T1000 (cell line): ENCODE measurements at places on chromosomes 13 and 19.

GRCh38 chr19:54335979-54336892 lies 2.7 kb downstream of the LILRA4 start:
- DNase-seq = no peak

DNA sequence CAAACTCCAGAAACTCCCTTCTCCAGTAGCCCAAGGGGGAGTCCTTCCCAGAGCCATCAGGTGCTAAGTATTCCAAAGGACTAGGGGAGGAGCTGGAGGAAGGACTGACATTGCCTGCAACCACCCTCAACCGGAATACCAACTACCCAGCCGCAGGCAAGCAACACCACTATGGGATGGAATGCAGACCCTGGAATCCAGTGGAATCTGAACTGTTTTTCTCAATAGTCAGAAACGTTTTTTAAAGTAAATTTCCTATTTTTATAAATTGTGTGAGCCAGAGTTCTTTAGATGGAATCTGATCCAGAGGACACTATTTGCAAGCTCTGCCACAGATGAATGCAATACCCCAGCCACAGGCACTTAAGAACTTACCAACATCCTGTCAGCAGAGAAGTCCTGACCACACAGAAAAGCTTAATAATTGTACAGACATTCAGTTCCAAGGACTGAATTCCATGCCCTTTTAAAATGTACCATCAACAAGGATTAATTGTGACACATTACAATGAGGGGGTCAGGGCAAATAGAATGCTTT lies 92.1 kb downstream of the USP12 start:
- no peak for DNase-seq

GRCh38 chr13:79090552-79091124 lies 315.4 kb downstream of the RBM26 start:
- no peak for DNase-seq

GRCh38 chr19:9128171-9128570 lies 1.4 kb upstream of the OR7G3 start:
- DNase-seq = peak; percentile 42

DNA sequence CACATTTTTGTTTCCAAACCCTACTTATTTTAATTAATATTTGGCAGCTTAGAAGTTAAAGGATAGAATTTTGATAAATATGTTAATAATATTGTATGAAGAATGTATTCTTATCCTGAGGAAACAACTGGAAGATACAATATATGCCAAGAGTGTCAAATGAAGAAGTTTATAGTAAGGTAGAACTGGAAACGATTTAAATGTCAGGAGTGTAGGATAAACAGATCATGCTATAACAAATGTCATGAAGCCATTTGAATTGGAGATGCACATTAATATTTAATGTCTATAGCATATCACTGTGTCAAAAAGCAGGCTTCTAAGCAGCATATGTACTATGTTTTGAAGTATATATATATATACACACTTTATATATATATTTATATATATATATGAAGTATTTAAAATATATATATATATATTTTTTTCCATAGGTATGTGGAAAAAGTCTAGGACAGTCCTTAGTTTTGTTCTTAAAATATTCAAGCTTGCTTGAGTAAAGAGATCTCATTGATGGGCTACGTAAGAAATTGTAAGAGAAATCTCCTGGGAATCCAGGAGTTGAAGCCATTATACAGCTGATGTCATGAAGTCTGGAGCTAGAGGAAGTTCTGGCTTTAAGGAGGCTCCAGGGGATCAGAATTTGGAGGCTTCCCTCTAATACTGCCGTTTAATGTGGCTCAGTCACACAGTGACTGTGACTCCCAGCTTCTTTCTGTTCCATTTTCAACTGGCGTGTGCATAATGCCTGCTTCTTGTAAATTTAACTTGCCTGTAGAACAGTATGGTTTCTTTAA lies 79.9 kb upstream of the MYCBP2 start:
- DNase-seq = no peak

GRCh38 chr13:112657850-112658445 lies 31.9 kb upstream of the ATP11A start:
- DNase-seq = no peak

- peak; percentile 72 for DNase-seq
Measured at GRCh38 chr19:5926641-5927440, 12.8 kb downstream of the CAPS start.

DNA sequence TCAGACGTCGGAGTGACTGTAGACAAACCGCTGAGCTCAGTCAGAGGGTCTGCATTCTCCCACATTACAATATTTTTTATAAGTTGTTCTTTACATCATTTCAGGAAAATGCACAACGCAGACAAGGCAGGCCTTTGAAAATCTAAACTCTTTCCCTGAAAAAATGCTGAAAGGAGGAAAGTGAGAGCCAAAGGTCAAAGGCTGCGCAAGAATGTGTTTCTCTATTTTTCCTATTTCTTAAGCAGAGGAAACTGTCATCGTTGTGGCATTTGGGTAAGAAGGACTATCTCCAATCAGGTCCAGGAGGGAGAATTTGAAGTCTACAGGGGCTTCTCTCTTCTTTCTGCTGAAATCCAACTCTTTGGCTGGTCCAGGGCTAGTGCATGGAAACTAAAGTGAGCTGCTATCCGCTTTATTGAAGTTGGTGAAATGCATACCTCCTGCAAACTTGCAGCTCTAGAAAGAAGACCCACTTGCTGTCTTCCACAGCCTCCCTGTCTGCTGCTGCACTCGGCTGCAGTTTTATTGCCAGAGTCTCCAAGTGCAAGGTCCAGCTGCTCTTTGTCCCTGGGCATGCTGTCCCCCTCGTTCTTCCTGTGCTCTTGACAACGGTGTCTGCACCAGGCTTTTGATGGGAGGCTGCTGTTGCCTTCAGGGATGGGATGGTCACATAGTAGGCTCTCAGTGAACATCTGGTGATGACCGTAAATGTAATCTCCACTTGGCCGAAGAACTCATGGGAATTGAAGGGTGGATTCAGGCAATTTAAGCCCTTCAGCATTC lies 31.2 kb downstream of the ZNF536 start:
- no peak for DNase-seq

- DNase-seq = no peak
Measured at GRCh38 chr19:8331263-8331845, 10.1 kb downstream of the RPS28 start.

DNA sequence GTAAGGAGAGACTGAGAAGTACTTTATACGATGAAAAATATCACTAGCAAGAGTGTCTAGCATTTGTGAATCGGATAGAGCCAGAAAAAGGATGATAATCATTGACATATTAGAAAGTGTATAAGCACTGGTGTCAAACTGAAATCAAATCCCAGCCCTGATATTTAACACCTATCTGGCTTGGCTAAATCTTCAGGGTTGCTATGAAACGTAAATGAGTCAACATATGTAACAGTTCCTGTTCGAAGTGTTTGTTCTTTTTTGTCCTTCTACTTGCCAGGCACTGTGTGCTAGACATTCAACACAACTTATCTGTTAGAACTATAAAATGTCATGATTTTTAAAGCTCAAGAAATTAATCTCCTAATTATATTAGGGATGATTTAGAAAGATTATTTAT lies 40.8 kb downstream of the SERPINE3 start:
- DNase-seq = no peak

DNA sequence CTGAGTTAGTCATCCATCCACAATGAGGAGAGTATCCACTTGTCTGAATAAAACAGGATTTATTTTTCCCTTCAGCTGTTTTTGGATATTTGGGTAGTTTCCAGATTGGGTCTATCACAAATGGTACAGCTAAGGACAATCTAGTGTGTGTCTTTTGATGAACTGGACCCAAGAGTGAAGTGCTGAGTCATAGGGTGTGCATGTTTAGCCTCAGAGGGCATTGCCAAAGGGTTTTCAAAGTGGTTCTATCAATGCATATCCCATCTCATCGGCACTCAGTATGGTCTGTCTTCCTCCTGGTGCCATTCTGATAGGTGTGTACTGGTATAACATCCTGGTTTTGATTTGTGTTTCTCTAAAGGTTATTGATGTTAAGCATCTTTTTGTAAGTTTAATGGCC lies 62.3 kb downstream of the GSX1 start:
- no peak for DNase-seq

DNA sequence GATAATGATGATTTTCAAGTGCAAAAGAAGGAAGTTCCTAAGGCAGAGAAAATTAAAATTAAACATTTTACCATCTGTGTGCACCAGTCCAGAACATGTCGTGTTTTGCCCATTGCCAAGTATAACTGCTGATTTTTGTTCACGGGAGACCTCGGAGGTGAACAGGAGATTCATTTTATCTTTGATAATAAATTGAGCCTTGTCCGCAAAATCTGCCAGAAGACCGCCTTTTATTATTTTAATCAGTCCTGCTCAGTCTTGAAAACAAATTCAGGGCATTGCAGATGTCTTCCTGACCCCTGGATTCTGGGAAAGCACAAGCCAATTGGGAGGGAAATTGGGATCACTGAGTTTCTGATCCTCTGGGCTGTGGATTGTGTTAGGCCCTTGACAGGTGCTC lies 165.9 kb downstream of the STK24 start:
- DNase-seq = no peak

DNA sequence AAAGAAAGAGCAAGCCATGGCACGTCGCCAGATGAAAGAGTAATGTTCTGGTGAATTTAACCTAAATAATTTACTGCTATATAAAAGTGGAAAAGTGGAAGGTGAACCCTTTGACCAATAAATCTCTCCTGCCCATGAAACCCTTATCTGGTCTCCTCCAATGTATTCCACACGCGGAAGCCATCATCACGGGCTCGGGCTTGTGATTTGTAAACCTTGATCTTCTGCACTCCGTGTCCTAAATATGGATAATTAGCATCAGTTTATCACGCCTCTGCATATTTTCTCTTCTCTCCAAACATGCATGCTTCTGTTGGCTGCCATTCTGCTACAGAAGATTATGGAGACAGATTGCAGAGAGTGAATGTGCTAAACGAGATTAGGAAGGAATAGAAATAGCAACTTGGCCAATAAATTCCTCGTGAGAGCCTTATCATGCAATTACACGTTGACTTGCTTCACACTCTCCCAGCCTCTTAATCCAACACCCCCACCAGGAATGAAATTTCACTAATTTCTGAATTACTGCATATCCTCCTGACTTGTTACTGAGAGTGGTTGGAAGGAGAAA lies 34.5 kb downstream of the SOX1 start:
- no peak for DNase-seq

DNA sequence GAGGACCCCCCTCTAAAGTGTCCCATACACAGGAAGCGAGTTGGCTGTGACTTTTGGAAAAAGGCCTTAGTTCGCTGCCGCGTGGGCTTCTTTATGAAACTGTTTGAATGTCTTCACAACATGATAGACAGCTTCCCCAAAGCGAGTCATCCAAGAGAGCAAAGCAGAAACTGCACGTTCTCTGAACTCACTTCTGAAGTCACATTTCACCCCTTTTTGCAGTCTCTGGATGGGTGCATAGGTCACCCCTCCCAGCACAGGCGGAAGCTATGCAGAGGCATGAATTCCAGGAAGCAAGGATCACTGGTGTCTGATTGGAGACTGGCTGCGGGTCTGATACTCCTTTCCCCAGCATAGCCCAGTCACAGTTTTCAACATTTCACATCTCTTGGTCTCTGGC lies 10.6 kb downstream of the GPI start:
- no peak for DNase-seq

DNA sequence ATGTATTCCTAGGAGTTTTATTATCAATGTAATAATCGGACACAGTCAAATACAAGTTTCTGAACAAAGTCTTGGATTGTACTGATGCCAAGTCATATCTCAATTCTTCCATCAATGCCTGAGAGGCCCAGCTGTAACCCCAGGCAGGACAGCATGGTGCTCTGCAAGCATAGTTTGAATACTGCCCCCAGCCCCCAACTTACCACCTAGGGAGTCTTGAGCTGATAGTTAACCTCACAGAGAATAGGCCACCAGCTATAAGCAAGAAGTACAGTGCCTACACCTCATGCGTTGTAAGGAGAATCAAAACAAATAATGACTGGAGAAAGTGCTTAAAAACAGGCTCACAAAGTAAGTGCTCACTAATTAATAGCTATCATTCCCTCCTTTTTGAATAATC lies 2.7 kb downstream of the PROSER1 start:
- no peak for DNase-seq

DNA sequence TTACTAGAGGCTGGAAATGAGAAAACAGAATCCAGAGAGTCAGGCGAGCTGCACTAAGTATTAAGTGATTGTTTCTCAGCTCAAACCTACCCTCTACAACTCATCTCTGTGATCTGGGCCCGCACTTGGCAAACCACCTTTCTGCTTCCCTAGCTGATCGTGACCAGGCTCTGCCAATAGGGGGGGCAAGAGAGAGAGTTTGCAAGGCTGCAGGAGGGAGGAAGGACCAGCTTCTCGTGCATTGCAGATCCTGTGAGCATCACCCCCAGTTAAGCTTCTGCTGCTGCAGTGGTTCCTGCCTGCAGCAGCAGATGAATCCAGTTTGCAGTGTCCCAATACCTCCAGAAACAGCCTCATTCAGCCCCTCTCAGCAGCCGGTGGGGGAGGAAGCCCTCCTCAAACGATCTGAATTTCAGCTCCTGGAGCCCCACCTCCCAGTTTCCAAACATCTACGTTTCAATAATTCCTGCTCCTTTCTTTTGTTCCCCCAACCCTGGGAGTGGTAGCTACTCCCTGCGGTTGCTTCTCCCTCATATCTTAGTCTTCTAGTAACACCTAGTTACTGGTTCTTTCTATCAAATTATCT lies 20.0 kb downstream of the XRCC1 start:
- peak; percentile 14 for DNase-seq

- DNase-seq = no peak
Measured at GRCh38 chr13:44561351-44561750, 14.8 kb downstream of the TSC22D1 start.

- no peak for DNase-seq
Measured at GRCh38 chr19:45057444-45057843, 18.6 kb downstream of the CLASRP start.

GRCh38 chr19:49150106-49150943 lies 4.9 kb downstream of the HRC start:
- peak; percentile 70 for DNase-seq

GRCh38 chr19:364496-365287 lies 20.1 kb upstream of the MIER2 start:
- no peak for DNase-seq

- no peak for DNase-seq
Measured at GRCh38 chr13:102580552-102581169, 16.1 kb upstream of the TPP2 start.

DNA sequence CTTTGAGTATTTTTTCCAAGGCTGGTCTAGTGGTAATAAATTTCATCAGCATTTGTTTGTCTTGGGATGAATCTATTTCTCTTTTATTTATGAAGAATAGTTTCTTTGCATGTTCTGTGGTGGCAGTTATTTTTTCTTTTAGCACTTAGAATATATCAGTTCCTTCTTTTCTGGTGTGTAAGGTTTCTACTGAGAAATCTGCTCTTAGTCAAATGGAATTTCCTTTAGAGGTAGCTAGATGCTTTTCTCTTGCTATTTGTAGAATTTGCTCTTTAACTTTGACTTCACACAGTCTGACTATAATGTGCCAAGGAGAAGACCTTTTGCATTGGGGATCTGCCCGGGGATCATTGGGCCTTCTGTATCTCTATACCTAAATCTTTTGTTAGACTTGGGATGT lies 4.1 kb upstream of the SIGLEC6 start:
- no peak for DNase-seq

- no peak for DNase-seq
Measured at GRCh38 chr13:101301053-101301452, 115.3 kb downstream of the NALCN start.
